ENCODE measurements at places on chromosomes 5 and 9. TPM values are rescaled to one million over a fixed set of nuclear protein-coding genes. Genes with fewer than 3 reads are reported as not detected.

Gene PCDHGB6
- 16.7 TPM for total RNA-seq

Gene SMIM23
- total RNA-seq = not detected

Gene SHROOM1
- 29.9 TPM for total RNA-seq

Gene DIRAS2
- total RNA-seq = 3.6 TPM

Gene DOK3
- 20.1 TPM for total RNA-seq

Gene BTNL8
- total RNA-seq = not detected

Gene SLC1A1
- total RNA-seq = 16.8 TPM

- no peak for DNase-seq
- peaks cover 29% of the 10 kb centered on the region for H3K4me1 ChIP-seq
- no peaks in the 10 kb centered on the region for H3K27me3 ChIP-seq
- H3K4me3 ChIP-seq = no peak overlapping the region
- no peaks in the 10 kb centered on the region for H3K36me3 ChIP-seq
These were observed 20.2 kb downstream of the SLC22A5 start for GRCh38 chr5:132389585-132390286.

DNA sequence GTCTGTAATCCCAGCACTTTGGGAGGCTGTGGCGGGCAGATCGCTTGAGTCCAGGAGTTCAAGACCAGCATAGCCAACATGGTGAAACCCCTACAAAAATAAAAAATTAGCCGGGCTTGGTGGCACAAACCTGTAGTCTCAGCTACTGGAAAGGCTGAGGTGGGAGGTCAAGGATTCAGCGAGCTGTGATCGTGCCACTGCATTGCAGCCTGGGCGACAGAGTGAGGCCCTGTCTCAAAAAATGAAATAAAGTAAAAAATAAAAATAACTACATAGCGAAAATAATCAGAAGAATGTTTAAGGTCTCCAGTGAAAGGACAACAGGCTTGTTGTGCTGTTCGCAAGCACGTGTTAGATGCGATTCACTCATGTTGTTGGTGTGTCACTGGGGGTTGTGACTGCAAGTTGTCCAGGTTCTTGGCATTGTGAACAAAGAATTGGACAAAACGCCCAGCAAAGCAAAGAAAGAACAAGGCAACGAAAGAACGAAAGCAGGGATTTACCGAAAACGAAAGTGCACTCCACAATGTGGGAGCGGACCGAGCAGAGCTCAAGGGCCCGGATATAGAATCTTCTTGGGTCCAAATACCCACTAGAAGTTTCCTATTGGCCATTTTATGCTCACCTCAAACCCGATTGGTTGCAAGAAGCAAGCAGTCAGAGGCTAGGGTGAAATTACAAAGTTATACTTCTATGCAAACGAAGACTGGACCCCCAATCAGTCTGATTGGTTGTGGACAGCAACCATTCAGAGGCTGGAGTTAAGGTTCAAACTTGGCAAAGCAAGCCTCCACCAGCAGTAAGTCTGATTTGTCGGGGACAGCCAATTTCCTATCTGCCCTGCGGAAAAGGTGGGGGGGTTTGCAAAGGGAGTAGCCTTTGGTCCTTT is 844 bp upstream of the MCCC2 start:
- no peak for DNase-seq
- peaks cover 13% of the 10 kb centered on the region for H3K4me1 ChIP-seq
- H3K27me3 ChIP-seq = no peaks in the 10 kb centered on the region
- H3K27ac ChIP-seq = peak overlapping the region; percentile 61

GRCh38 chr5:134409321-134409720 is 2.4 kb downstream of the CDKN2AIPNL start:
- H3K36me3 ChIP-seq = peaks cover 32% of the 10 kb centered on the region
- H3K27ac ChIP-seq = no peak overlapping the region
- no peak for DNase-seq
- H3K4me1 ChIP-seq = peaks cover 35% of the 10 kb centered on the region
- no peaks in the 10 kb centered on the region for H3K27me3 ChIP-seq

GRCh38 chr9:72583370-72583769 is 62.0 kb downstream of the TMC1 start:
- H3K4me1 ChIP-seq = peaks cover 22% of the 10 kb centered on the region
- DNase-seq = no peak
- H3K4me3 ChIP-seq = no peak overlapping the region
- H3K27me3 ChIP-seq = no peaks in the 10 kb centered on the region
- no peaks in the 10 kb centered on the region for H3K36me3 ChIP-seq

GRCh38 chr9:784916-785315 is 56.6 kb upstream of the DMRT1 start:
- no peaks in the 10 kb centered on the region for H3K27me3 ChIP-seq
- no peak overlapping the region for H3K27ac ChIP-seq
- H3K4me1 ChIP-seq = no peaks in the 10 kb centered on the region

GRCh38 chr5:80408484-80409366 is 861 bp downstream of the ZFYVE16 start:
- no peaks in the 10 kb centered on the region for H3K27me3 ChIP-seq
- H3K27ac ChIP-seq = peak overlapping the region; percentile 99
- H3K4me1 ChIP-seq = peaks cover 17% of the 10 kb centered on the region

DNA sequence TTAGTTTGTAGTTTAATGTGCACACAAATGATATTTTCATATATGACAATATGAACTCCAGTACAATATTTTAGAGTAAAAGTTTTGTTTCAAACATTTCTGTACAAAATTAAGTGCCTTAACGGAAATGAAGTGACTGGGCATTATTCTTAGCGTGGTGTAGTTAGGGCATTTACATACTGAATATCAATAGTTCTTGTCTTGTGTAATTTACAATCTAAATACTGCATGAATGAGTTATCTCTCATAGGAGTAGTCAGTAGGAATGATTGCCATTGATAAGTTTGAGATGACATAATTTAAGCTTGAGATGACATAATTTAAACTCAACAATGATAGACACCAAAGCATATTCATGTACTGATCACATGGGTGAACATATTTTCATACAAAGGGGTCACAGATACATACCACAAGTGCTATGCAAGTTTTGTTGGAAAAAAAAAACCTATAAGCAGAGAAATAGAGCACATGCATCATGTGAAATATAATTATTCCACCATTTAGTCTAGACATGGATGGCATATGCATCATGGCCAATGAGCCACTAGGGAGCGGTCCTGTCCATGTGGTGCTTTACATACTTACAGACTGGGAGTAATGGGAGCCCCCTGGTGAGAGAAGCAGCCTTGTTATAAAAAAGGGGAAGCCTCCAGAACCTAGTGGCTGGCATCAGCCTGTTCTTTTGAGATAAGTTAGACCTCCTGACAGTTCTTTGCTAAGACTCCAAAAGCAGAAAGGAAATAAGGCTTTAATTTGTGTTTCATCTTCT is 1523.9 kb downstream of the MAT2B start:
- no peaks in the 10 kb centered on the region for H3K36me3 ChIP-seq
- H3K4me3 ChIP-seq = no peak overlapping the region
- no peak overlapping the region for H3K27ac ChIP-seq
- H3K27me3 ChIP-seq = no peaks in the 10 kb centered on the region

- no peak overlapping the region for H3K4me3 ChIP-seq
- no peak overlapping the region for H3K27ac ChIP-seq
- DNase-seq = no peak
- H3K36me3 ChIP-seq = no peaks in the 10 kb centered on the region
- H3K4me1 ChIP-seq = no peaks in the 10 kb centered on the region
These were observed 970.9 kb downstream of the EFNA5 start for GRCh38 chr5:106699796-106700195.

- H3K4me1 ChIP-seq = no peaks in the 10 kb centered on the region
- no peak for DNase-seq
- H3K4me3 ChIP-seq = no peak overlapping the region
These were observed 84.1 kb downstream of the SH3PXD2B start for GRCh38 chr5:172370237-172370640.

GRCh38 chr5:160614136-160614535 is 192.5 kb downstream of the PTTG1 start:
- H3K36me3 ChIP-seq = no peaks in the 10 kb centered on the region
- H3K27me3 ChIP-seq = no peaks in the 10 kb centered on the region
- no peaks in the 10 kb centered on the region for H3K4me1 ChIP-seq
- H3K27ac ChIP-seq = no peak overlapping the region

GRCh38 chr5:106080535-106080934 is 1590.2 kb downstream of the EFNA5 start:
- H3K4me1 ChIP-seq = no peaks in the 10 kb centered on the region
- H3K27me3 ChIP-seq = no peaks in the 10 kb centered on the region
- no peak overlapping the region for H3K4me3 ChIP-seq
- H3K27ac ChIP-seq = no peak overlapping the region

DNA sequence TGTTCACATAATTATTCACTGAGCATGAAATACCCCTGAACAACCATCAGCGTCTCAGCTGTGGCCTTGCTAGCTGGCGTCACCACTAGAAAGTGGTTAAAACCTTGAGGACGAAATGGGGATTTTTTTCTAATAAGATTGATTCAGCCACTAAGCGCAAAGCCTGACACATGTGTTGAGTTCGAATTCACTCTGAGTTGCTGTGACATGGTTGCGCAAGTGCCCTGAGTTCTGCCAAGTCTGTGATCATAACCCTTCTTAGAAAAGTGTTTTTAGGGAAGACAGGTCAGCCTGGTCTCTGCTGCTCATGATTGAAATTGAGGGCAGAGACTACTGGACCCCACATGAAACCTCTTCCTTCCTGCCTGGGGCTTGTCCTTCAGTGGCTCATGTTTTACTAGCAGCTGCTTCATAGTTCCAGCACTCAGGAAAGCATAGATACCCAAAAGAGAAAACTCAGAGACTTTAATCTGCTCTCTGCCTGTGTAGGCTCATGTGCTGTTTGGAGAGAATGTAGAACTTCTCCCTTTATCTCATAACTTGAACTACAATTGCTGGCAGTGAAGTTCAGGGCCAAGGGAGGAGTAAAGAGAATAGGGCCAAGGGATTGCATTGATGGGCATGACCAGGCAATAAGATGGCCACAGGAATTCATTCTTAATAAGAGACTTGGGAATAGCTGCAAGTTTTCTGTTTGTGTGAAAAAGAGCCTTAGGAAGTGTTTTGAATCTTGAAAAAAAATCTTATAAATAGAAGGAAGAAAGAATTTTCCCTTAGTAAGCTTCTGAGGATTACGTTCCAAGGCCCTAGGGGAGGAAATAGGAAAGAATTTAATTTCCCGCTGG is 66.8 kb upstream of the CXCL14 start:
- DNase-seq = peak; percentile 20
- no peak overlapping the region for H3K27ac ChIP-seq
- no peaks in the 10 kb centered on the region for H3K36me3 ChIP-seq
- no peak overlapping the region for H3K4me3 ChIP-seq
- H3K4me1 ChIP-seq = no peaks in the 10 kb centered on the region

- no peaks in the 10 kb centered on the region for H3K4me1 ChIP-seq
- H3K27ac ChIP-seq = no peak overlapping the region
- no peaks in the 10 kb centered on the region for H3K27me3 ChIP-seq
These were observed 176.6 kb upstream of the KCNN2 start for GRCh38 chr5:114185274-114185673.

DNA sequence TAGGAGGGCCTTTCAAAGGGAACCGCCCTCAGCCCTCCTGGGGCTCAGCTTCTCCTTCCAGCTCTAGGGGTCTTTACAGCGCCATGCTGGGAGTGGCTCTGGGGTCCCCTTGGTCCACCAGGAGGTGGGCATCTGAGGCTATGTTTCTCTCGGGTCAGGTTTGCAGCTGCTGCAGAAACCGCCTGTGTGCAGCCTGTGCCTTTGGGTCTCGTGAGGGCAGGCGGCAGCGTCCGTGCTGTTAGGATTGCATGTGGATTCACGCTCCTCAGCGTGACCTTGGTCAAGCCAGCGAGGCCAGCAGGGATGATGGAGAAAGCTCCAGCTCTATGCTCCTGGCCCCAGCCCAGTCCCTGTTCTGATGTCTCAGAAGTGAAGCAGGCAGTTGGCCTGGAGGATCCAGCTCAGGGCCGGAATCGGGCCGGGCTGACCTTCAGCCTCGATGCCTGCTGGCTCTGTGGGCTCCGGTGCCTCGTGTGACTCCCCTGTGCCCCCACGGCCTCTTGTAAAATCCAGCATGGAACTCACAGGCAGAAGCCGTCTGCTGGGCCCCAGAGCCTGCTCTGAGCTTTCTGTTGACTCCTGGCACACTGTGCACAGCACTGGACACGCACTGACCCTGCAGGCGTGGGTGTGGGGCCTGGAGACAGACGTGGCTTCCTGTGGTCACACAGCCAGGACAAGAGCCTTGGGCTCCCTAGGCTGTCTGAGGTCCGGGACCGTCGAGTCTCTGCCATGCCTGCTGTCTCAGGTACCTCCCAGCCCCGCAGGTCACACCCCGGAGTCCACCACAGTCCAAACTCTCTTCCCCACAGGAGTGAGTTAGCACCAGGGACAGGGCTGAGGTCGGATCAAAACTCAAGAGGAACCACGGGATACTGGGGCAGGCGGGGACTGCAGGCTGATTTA is 54.3 kb downstream of the TRIP13 start:
- no peaks in the 10 kb centered on the region for H3K36me3 ChIP-seq
- no peak for DNase-seq
- no peak overlapping the region for H3K27ac ChIP-seq
- H3K27me3 ChIP-seq = peaks cover 51% of the 10 kb centered on the region
- H3K4me1 ChIP-seq = peaks cover 22% of the 10 kb centered on the region

DNA sequence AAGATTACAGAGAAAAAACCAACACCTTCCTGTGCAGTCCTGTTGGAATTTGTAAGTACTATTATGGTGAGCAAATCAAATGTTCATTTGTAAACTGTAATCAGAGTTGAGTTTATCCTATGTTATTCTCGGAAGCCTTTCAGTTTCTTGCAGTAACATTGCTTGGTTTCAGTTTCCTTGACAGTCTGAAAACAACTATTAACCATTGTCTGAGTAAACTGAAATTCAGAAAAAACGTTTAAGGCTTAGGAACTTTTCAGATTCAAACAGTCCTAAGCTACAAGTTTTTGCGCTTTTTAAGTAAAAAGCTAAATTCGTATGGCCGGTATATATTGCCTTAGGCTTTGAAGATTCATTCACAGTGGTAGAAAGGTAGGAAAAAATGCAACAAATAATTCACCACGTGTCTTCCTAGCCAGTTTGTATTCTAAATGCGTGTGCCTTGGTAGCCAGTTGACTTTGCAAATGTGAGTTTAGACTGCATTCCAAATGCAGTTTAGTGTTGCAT is 2.5 kb downstream of the GPBP1 start:
- H3K4me3 ChIP-seq = peak overlapping the region; percentile 98
- H3K27ac ChIP-seq = peak overlapping the region; percentile 99
- H3K4me1 ChIP-seq = no peaks in the 10 kb centered on the region
- no peaks in the 10 kb centered on the region for H3K36me3 ChIP-seq

DNA sequence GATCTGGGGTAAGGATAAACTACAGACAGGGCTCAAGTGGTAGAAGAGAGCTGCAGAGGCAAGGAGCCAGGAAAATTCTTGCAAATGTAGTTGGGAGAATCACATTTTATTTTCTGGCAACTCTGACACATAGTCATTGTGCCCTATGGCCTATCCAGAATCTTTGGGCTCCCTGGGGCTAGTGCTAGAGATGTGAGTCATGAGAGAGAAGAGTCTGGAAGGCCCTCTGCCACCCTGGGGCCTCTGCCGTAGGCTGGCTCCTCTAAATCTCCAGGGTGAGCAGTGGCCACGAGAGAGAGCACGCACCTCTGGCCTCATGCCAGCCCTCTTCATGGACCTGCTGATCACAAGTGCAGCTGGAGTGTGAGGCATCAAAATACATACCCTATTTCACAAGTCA is 74.3 kb upstream of the SSBP2 start:
- H3K27me3 ChIP-seq = no peaks in the 10 kb centered on the region
- H3K4me3 ChIP-seq = no peak overlapping the region
- DNase-seq = peak; percentile 28
- H3K27ac ChIP-seq = peak overlapping the region; percentile 22
- H3K36me3 ChIP-seq = no peaks in the 10 kb centered on the region
- H3K4me1 ChIP-seq = no peaks in the 10 kb centered on the region

GRCh38 chr5:14364096-14364495 is 217.5 kb upstream of the OTULINL start:
- H3K4me3 ChIP-seq = no peak overlapping the region
- no peaks in the 10 kb centered on the region for H3K4me1 ChIP-seq
- no peak for DNase-seq
- no peak overlapping the region for H3K27ac ChIP-seq
- no peaks in the 10 kb centered on the region for H3K36me3 ChIP-seq

- H3K27ac ChIP-seq = no peak overlapping the region
- no peaks in the 10 kb centered on the region for H3K27me3 ChIP-seq
- no peaks in the 10 kb centered on the region for H3K4me1 ChIP-seq
- H3K36me3 ChIP-seq = no peaks in the 10 kb centered on the region
These were observed 306.9 kb upstream of the NREP start for GRCh38 chr5:112063856-112064255.
